ENCODE measurements at places on chromosomes 3 and 15.

- DNase-seq = no peak
These were observed 635.4 kb upstream of the NECTIN3 start for GRCh38 chr3:110436209-110436608.

GRCh38 chr3:74501007-74501406 is 113.5 kb downstream of the CNTN3 start:
- no peak for DNase-seq

DNA sequence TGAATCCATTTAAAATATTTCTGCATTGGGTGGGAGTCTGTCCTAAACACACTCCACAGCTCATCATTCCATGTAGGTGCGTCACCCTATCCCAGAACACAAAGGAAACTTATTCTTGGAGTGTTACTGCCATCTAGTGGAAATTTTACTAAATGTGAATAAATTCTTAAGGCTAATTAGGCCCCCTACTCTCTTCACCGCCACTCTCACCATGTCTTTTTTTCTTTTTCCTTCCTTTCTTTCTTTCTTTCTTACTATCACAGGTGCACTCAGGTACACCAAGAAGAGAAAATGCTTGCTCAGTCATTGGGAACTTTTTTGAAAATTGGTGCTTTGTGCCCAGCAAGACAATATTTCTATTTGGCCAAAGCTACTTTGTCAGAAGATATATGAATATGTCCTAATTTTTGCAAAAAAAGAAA is 26.4 kb upstream of the ATP8B4 start:
- DNase-seq = no peak

DNA sequence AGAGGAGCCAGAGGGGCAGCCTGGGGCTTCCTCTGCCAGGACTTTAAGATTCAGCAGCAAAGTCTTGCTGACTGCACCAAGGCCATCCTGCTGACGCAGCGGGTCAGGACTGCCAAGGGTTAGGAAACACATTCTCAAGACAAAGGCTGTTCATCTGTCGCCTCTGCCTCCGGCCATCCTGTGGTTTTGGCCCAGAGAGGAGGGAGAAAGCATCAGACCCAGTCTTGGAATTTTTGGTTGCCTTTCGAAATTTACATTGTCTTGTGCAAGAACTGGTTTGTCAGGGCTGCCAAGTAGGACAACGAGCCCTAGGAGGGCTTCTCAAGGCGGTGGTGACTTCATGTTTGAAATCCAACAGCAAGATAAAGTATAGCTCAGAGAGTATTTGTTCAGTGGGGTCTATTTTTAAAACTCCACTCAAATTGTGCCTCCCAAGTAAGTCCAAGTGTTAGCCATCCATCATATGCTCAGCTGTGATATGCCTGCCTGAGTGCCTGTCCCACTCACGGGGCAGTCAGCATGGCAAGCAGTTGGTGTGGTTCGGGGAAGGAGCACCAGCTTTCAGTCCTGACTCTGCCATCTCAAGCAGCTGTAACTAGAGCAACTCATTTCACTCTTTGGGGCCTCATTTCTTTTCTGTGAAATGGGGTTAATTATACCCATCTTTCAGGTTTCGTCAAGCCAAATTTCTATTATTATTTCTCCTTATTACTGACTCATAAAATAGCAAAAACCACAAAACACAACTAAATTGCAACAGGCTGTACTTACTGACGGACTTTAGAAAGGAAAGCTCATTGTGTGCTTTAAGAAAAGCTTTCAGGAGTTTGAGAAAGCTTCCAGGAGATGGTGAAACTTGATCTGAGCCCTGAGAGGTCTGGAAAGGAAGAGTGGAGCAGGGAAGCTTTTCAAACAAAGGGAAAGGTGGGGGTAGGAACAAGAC is 42.4 kb upstream of the RHO start:
- DNase-seq = no peak

- no peak for DNase-seq
These were observed 162.2 kb downstream of the RSRC1 start for GRCh38 chr3:158272081-158272480.

DNA sequence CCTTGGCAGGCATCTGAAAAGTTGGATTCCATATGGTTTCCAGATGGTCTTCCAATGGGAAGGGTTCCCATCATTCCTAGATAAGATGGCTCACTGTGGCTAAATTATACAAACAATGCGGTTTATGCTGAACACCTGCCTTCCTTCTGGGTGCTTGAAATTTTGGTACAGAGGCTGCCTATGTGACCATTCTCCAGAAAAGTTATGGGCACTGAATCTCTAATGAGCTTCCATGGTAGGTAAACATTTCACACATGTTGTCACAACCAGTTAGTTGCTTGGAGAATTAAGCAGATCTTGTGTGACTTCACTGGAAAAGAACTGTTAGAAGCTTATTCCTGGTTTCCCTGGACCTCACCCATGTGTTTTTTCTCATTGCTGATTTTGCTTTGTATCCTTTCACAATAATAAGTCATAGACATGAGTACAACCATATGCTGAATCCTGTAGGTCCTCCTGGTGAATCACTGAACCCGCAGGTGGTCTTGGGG is 30.1 kb downstream of the PLOD2 start:
- no peak for DNase-seq

DNA sequence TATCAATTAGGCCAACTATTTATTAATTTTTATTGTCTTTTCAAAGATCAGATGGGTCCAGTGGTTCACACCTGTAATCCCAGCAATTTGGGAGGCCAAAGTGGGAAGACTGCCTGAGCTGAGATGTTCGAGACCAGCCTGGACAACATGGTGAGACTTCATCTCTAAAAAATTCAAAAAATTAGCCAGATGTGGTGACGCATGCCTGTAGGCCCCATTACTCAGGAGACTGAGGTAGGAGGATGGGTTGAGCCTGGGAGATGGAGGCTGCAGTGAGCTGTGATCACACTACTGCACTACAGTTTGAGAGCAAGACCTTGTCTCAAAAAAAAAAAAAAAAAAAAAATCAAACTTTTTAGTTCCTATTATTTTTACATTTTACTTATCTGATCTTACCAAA is 8.2 kb downstream of the AP3S2 start:
- DNase-seq = no peak

DNA sequence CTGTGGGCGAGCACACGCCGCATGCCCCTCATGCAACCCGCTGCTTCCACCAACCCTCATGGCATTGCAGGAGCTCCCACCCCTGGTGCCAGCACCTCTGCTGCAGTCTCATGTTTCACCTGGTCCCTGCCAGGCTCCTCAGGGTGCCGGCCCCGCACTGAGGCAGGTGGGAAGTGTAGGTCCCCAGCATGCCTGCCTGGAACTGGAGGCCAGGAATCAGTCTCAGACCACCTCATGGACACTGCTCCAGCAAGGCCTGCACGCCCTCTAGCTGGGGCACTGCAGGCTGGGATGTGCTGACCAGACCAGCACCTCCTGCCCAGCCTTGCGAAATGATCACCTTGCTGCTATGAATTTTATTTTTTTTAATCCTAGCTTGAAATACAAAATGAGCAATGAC is 39.1 kb downstream of the OCA2 start:
- DNase-seq = no peak

DNA sequence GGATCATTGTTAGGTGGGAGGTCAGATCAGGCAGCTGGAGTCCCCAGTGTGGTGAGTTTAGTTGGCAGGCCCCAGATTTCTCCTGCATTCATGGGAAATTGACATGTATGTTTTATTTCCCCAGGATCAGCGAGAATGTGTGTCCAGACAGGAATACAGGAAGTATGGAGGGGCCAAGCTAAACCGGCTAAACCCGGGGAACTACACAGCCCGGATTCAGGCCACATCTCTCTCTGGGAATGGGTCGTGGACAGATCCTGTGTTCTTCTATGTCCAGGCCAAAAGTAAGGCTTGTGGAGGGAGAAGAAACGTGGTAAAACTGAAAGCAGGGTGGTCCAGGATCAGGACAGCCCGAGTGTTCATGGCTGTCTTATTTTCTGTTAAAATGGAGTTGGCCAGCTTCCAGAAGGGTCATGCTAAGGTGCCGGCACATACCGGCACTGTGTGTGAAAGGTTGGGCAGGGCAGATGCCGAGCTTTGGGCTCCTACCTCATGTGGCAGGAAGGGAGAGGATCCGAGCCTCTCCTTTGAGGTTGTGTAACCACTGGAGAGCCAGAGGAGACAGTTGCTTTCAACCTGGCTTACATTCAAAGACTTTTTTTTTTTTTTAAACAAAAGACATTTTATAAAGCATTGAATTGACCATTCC is 83.1 kb downstream of the PGPEP1L start:
- DNase-seq = no peak

DNA sequence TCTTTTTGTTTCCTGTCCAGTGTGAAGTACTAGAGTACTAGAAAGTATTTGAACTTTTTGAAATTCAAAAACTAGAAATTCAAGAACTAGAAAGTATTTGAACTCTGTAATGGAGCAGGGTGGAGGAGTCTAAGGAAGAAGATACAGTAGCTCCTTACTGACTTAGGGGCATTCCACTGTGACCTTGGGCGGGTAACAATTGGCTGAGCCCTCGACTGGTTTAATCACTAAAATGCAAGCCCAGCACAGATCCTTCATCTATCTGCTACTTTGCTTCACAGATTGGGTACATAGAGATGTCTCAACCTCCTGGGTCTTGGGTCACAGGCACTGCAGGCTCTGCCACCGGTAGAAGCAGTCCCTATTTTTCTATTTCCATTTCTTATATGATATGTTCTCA is 462.1 kb upstream of the AGTR1 start:
- DNase-seq = no peak

DNA sequence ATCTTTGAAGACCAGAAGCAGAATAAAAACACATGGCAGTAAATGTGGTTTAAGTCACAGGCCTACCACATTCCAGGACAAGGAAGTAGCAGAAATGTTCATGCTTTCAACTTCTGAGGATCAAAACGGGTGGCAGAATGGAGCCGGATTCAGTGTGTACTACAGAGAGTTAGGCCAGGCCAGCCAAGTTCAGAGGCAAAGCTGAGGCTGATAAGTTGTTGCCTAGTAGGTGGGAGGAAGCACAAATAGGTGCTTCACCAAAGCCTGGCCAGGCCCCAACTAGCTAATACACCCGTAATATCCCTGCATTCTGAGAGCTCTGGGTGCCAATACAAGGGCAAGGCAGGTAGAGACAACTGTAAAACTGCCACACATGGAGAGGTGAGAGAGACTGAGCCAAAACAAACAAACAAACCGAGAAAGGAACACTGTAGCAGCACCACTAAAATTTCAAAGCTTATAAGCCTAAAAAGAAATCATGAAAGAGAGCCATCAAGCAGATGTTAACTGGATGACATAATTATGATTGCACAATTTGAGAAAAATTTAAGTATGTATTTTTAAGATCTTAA is 156.4 kb upstream of the CBLB start:
- DNase-seq = no peak

DNA sequence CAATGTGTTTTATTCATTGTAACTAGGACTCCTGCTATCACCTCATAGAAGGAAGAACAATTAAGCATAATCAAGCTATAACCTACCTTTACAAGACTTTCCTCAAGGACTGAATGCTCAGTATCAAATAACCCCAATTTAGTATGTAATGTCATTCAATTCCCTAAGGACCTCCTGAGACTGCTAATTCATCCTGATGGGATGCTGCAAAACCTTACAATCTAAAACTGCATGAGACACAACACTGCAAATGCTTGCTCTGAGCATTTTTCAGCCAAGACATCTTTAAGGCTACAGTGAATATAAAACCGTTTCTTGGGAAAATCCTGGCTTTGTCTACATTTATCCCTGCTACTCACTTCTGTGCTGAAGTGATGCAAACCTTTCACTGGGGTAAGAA is 69.9 kb downstream of the RYK start:
- DNase-seq = no peak

DNA sequence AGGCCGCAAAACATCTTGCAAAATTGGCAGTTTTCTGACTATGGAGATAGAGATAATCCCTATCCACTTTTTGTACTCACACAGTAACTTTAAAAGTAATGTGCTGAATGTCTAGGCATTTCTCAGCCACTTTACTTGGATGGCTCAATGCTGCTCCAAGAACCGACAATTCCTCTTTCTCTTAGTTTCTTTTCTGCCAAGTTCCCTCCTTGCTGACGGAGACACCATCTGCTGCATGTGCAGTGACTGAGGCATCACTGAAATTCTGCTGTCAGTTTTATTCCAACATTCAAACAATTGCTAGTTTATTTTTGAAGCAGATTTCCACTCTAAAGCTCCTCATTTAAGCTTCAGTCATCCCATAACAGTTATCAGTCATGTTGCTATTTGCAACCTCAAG is 116.0 kb upstream of the RBMS3 start:
- DNase-seq = no peak

- no peak for DNase-seq
These were observed 96.1 kb downstream of the APBA2 start for GRCh38 chr15:28981921-28982320.

GRCh38 chr15:57566834-57567233 is 24.9 kb upstream of the MYZAP start:
- no peak for DNase-seq

GRCh38 chr15:41773729-41774061 is 589 bp upstream of the MAPKBP1 start:
- no peak for DNase-seq

- no peak for DNase-seq
These were observed 74.0 kb upstream of the HACD2 start for GRCh38 chr3:123658852-123659206.

GRCh38 chr3:178546079-178546478 is 9.8 kb downstream of the KCNMB2 start:
- DNase-seq = no peak

- DNase-seq = no peak
These were observed 31.5 kb upstream of the FBLN2 start for GRCh38 chr3:13517253-13517977.

DNA sequence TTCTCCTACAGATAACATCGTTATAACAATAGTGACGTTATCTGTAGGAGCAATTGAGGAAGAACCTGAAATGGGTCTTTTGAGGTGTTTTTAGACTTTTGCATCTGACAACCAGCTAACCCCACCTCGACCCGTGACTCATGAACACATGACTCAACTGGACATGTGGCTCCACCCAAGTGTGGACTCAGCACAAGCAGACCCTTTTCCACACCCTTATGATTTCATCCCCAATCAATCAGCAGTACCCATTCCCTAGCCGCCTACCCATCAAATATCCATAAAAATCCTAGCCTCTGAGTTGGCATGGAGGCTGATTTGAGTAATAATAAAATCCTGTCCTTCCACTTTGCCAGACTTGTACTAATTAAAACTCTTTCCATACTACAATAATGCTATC is 255.4 kb downstream of the ARPP21 start:
- no peak for DNase-seq

GRCh38 chr15:41979493-41980266 is 7.3 kb upstream of the EHD4 start:
- DNase-seq = no peak

DNA sequence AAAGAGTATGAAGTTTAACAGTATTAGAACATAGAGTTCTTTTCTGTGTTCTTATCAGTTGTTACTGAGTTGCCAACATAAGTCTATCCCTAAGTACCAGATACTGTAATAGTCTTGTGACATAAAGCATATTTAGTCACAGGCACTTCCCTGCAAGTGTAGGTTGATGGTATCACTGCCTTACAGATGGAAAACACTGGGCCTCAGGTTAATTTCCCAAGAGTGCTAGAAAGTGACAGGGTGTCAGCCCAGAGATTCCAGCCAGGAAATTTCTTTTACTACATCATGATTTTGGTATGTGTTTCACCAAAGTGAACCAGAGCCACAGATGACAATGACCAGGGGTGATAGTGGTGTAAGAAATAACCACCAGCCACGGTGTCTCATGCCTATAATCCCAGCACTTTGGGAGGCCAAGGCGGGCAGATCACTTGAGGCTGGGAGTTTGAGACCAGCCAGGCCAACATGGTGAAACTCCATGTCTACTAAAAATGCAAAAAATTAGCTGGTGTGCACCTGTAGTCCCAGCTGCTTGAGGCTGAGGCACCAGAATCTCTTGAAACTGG is 3.2 kb downstream of the EIF1B start:
- no peak for DNase-seq

- no peak for DNase-seq
These were observed 28.3 kb upstream of the CRYBG3 start for GRCh38 chr3:97793420-97794019.
